ENCODE measurements at places on chromosomes 16 and 17. TPM values are rescaled to one million over a fixed set of nuclear protein-coding genes. Genes with fewer than 3 reads are reported as not detected.
A peak's percentile ranks its signal among the peaks of the same experiment; 100 is the strongest.

DNA sequence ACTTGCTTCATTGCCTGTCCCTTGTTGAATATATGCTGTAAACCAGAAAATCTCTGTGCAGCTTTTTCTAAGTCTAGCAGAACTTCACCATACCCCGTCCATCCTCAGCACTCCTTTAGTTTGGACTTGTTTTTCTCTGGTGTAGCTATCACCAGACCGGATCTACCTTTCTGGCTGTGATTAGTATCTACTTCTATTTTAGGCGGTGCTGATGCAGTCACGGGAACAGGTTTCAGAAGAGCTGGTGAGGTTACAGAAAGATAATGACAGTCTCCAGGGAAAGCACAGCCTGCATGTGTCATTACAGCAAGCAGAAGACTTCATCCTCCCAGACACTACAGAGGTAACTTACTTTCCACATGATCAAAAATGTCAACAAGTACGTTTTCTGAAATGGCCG is 46.4 kb downstream of the NUP88 start:
- no peak for DNase-seq
- no peaks in the 10 kb centered on the region for H3K27me3 ChIP-seq
- H3K4me1 ChIP-seq: no peaks in the 10 kb centered on the region
- H3K36me3 ChIP-seq: peaks cover 77% of the 10 kb centered on the region

DNA sequence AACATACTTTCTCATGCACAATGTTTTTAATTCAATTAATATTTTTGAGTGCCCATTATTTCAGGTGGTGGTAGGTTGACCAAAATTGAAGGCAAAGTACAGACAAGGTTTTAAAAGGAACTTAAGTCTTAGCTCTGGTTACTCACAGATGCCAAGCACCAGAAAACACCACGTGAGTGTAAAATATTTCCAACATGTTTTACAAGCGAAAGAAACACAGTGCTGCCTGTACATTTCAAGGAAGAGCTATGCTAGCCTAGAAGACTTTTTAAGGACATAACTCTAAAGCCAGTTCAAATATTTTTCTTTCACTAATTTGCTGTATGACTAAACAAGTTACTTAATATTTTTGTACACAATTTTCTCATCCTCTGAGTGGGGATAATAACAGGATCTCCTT is 736.4 kb upstream of the GOT2 start:
- H3K27ac ChIP-seq: no peak overlapping the region
- H3K27me3 ChIP-seq: no peaks in the 10 kb centered on the region
- H3K4me1 ChIP-seq: no peaks in the 10 kb centered on the region
- H3K36me3 ChIP-seq: no peaks in the 10 kb centered on the region
- H3K4me3 ChIP-seq: no peak overlapping the region

DNA sequence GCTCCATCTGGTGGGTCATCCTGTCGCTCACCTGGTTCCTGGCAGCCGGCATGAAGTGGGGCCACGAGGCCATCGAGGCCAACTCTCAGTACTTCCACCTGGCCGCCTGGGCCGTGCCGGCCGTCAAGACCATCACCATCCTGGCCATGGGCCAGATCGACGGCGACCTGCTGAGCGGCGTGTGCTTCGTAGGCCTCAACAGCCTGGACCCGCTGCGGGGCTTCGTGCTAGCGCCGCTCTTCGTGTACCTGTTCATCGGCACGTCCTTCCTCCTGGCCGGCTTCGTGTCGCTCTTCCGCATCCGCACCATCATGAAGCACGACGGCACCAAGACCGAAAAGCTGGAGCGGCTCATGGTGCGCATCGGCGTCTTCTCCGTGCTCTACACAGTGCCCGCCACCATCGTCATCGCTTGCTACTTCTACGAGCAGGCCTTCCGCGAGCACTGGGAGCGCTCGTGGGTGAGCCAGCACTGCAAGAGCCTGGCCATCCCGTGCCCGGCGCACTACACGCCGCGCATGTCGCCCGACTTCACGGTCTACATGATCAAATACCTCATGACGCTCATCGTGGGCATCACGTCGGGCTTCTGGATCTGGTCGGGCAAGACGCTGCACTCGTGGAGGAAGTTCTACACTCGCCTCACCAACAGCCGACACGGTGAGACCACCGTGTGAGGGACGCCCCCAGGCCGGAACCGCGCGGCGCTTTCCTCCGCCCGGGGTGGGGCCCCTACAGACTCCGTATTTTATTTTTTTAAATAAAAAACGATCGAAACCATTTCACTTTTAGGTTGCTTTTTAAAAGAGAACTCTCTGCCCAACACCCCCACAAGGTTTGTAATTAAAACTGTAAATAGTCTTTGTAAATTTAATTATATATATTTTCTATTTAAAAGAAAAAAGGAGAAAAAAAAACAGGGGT is 1.7 kb downstream of the FZD2 start:
- no peak overlapping the region for H3K4me3 ChIP-seq
- no peaks in the 10 kb centered on the region for H3K36me3 ChIP-seq
- H3K27ac ChIP-seq: no peak overlapping the region

GRCh38 chr16:31016018-31016417 is 5.6 kb upstream of the STX1B start:
- H3K4me1 ChIP-seq: peaks cover 3% of the 10 kb centered on the region
- H3K36me3 ChIP-seq: no peaks in the 10 kb centered on the region

GRCh38 chr17:8930649-8931048 is 34.9 kb downstream of the PIK3R5 start:
- no peak overlapping the region for H3K27ac ChIP-seq
- DNase-seq: no peak
- H3K36me3 ChIP-seq: peaks cover 12% of the 10 kb centered on the region

The ABCC3 gene
- 1.4 TPM for total RNA-seq

DNA sequence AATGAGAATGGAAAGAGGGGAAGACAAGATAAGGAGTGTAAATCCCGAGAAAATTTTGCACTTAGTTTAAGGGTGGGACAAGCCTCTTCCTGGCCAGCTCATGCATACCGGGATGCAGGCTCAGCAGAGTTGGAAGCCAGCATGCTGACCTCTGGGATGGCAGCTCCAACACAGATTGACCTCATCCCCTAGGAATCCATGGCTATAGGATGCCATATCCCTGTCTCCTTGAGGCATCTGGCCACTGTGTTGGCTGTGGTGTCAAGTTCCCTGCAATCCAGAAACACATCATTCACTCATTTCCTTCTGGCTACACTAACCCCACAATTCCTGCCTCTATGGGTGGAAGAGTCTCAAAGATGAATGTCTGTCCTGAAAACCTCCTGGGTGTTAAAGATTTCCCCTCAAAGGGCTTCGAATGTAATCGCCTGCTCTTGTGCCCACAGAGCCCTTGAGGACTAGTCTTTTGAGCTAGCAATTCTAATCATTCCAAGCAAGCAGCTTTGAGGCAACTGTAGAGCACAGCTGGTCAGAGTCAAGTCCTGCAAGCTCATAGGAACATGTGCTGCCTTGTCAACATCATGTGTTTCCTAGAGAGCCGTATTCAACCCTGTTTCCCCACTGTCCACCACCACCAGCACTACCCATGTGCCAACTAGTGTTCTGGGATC is 141.4 kb downstream of the PMP22 start:
- no peaks in the 10 kb centered on the region for H3K4me1 ChIP-seq
- no peaks in the 10 kb centered on the region for H3K36me3 ChIP-seq
- no peak overlapping the region for H3K27ac ChIP-seq

- no peak overlapping the region for H3K4me3 ChIP-seq
- no peak for DNase-seq
- H3K27ac ChIP-seq: no peak overlapping the region
Observed at GRCh38 chr16:24737391-24737871, 8.0 kb downstream of the TNRC6A start.

GRCh38 chr17:43962479-43962878 is 8.7 kb upstream of the PYY start:
- H3K36me3 ChIP-seq: no peaks in the 10 kb centered on the region
- DNase-seq: no peak
- no peak overlapping the region for H3K27ac ChIP-seq
- H3K27me3 ChIP-seq: peaks cover 13% of the 10 kb centered on the region

The OSGIN1 gene
- total RNA-seq: 0.41 TPM

The NT5C3B gene
- total RNA-seq: 34.2 TPM

- no peak overlapping the region for H3K27ac ChIP-seq
- H3K27me3 ChIP-seq: no peaks in the 10 kb centered on the region
- no peaks in the 10 kb centered on the region for H3K36me3 ChIP-seq
- H3K4me1 ChIP-seq: no peaks in the 10 kb centered on the region
Observed at GRCh38 chr17:17034496-17035075, 7.7 kb upstream of the MPRIP start.

- H3K4me1 ChIP-seq: no peaks in the 10 kb centered on the region
- H3K36me3 ChIP-seq: no peaks in the 10 kb centered on the region
- no peaks in the 10 kb centered on the region for H3K27me3 ChIP-seq
- no peak for DNase-seq
Observed at GRCh38 chr16:9970796-9971195, 211.4 kb downstream of the GRIN2A start.

The IRX5 gene
- total RNA-seq: not detected

The RPL13 gene
- total RNA-seq: 5,942 TPM

DNA sequence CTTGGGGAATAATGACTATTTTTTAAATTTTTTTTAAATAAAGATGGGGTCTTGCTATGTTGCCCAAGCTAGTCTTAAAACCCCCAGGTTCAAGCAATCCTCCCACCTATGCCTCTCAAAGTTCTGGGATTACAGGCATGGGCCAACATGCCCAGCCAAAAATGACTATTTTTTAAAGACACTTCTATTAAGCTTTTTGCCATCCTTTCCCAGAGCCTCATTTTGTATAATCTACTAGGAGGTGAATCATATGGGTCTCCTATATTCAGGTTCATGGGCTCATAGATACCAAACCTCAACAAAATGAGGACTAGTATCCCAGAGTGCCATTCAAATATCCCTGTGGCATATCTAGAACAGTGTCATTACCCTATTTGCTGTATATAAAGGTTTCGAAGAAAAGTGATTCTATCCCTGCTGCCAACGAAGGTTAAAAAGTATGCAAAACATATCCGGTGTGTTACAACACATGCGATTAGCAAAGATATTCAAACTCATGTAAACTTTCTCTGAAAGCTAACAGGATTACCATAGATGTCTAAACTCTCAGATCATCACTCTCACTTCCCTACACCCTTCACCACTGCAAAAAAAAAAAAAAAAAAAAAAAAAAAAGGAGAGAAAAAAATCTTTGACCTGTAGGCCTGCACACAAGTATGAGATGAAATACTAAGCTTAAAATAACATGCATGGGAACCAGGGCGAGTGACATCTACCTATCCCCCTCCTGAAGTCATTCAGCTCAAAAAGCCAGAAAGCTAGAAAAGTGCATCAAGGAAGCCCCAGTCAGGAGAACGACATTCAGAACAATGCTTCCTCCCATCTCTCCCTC is 23.5 kb downstream of the XPO6 start:
- H3K4me3 ChIP-seq: no peak overlapping the region
- H3K27me3 ChIP-seq: no peaks in the 10 kb centered on the region
- H3K4me1 ChIP-seq: peaks cover 64% of the 10 kb centered on the region
- no peak for DNase-seq
- H3K36me3 ChIP-seq: no peaks in the 10 kb centered on the region

GRCh38 chr17:83123896-83124801 is 44.7 kb downstream of the METRNL start:
- DNase-seq: no peak
- H3K4me1 ChIP-seq: peaks cover 2% of the 10 kb centered on the region
- no peaks in the 10 kb centered on the region for H3K27me3 ChIP-seq
- no peak overlapping the region for H3K4me3 ChIP-seq
- no peak overlapping the region for H3K27ac ChIP-seq

DNA sequence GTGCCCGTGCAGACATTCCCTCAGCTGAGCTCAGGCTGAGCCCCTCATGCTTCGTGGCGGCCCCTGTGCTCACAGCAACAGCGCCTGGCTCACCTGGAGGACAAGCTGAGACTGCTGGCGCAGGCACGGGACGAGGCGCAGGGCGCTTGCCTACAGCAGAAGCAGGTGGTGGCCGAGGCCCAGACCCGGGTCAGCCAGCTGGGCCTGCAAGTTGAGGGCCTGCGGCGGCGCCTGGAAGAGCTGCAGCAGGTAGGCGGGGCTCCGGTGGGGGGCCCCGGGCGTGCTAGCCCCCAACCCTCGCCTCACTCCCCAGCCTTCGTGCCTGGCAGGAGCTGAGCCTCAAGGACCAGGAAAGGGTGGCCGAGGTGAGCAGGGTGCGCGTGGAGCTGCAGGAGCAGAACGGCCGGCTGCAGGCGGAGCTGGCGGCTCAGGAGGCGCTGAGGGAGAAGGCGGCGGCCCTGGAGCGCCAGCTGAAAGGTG is 1.4 kb upstream of the RAC3 start:
- no peak overlapping the region for H3K27ac ChIP-seq
- peaks cover 12% of the 10 kb centered on the region for H3K27me3 ChIP-seq
- peaks cover 7% of the 10 kb centered on the region for H3K36me3 ChIP-seq
- H3K4me3 ChIP-seq: no peak overlapping the region
- H3K4me1 ChIP-seq: peaks cover 2% of the 10 kb centered on the region
- DNase-seq: no peak

DNA sequence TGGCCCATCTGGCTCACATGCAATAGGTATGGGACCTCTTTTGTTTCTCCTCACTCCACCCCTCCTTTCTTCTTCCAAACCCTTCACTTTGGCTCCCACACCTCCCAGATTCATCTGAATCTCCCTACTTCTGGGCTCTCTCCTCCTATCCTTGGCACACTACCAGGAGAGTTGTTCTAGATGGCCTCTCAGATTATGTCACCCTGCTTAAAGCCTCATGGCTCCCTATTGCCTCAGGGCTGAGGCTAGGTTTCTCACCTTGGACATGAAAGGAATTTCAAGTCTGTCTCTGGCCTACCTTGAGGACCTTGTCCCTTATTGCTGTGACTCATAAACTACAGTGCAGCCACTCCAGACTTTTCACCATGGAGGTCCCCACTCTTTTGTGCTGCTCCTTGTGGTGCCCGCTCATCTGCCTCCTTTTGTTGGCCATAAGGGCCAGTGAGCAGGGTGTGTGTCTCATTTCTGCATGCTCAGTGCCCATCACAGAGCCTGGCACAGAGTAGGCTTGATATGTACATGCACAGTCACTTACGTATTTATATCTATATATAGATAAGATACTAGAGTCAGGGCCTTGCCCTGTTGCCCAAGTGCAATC is 1.0 kb upstream of the MFAP4 start:
- H3K4me1 ChIP-seq: no peaks in the 10 kb centered on the region
- H3K36me3 ChIP-seq: peaks cover 13% of the 10 kb centered on the region
- H3K27ac ChIP-seq: no peak overlapping the region
- no peak overlapping the region for H3K4me3 ChIP-seq

GRCh38 chr17:49708515-49709183 is 885 bp upstream of the SLC35B1 start:
- no peak for DNase-seq
- peak overlapping the region; percentile 93 for H3K27ac ChIP-seq
- H3K4me1 ChIP-seq: peaks cover 41% of the 10 kb centered on the region
- no peaks in the 10 kb centered on the region for H3K27me3 ChIP-seq

GRCh38 chr17:34151102-34151501 is 104.0 kb upstream of the CCL2 start:
- H3K27ac ChIP-seq: no peak overlapping the region
- no peaks in the 10 kb centered on the region for H3K36me3 ChIP-seq
- H3K27me3 ChIP-seq: peaks cover 21% of the 10 kb centered on the region
- H3K4me3 ChIP-seq: no peak overlapping the region

All from T-cell (primary cell).